ENCODE measurements at places on chromosomes 16 and 17. TPM values are rescaled to one million over a fixed set of nuclear protein-coding genes. Genes with fewer than 3 reads are reported as not detected.

Gene HS3ST6
- total RNA-seq, result not detected

Gene G6PC1
- total RNA-seq, result not detected

Gene CRYBA1
- total RNA-seq, result not detected

Gene NECAB2
- not detected for total RNA-seq

Gene ZNF768
- total RNA-seq, result 4.9 TPM

Gene ITGAD
- total RNA-seq, result not detected

Gene ZNF19
- total RNA-seq, result 2.9 TPM

Gene KRT36
- total RNA-seq, result not detected
